ENCODE measurements at places on chromosomes 2 and 18.

- no peak for DNase-seq
These were observed 67.1 kb downstream of the ZBTB7C start for GRCh38 chr18:48342125-48342524.

DNA sequence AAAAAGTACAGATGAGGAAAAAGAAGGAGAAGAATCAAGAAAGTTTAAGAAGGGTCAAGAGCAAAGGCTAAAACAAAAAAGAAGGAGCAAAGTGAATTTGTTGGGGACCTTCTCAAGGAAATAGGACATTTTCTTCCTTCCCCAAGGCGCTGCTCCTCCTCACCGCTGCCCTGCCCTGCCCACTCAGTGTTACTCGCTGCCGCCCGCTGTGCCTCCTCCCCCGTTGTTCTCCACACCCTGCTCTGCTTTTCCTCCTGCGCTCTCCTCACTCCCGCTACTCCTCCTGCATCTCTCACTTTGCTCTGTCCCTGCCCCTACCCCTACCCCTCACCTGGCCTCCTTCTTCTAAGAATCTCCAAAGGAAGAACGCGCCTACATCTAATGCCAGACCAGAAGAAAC, 50.7 kb downstream of the ID2 start:
- no peak for DNase-seq

DNA sequence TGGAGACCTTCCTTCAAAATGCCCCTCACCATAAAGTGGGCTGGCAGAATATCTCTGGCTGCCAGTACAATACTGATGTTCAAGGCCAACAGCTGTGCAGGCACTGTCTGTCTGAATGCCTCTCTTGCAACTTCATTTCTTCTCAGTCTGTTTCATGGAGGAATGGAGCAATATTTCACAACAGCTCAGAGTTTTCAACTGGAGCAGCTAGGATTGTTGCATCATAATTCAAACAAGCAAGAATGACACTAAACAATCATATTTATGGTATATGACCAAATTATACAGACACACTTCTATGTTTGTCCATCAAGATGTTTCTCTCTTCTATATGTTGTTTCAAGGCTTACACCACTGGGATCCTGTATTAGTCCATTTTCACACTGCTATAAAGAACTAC, 444.2 kb downstream of the LRATD1 start:
- no peak for DNase-seq

- no peak for DNase-seq
These were observed 102.5 kb upstream of the LDAH start for GRCh38 chr2:20925265-20925889.

Data from stimulated activated CD4-positive, alpha-beta T cell treated with anti-CD3 and anti-CD28 coated beads, Interleukin-2, amount 100 ng/mL, for 24 hours (primary cell).